Fibroblast of skin of right biceps (primary cell): ENCODE measurements at places on chromosomes 6 and 20.

GRCh38 chr6:153231048-153231646 is 100.1 kb upstream of the RGS17 start:
- peak; percentile 40 for DNase-seq

GRCh38 chr6:40988634-40989033 is 50.4 kb downstream of the UNC5CL start:
- no peak for DNase-seq

DNA sequence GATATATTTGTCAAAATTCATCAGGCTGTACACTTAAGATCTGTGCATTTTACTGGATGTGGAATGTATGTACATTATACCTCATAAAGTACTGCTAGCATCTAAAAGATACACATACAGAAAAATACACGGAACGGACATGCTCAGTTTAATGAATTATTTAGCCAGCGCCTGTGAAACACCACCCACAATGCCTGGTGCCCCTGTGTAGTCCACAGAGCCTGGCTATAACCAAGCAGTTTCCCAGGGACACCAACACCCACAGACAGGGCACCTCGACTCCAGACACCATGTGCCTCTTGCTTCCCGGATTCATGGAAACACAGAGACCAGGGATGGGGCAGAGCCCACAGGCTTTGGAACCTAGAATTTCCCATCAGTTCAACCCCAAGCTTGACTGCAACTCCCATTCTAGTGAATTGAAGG is 17.4 kb upstream of the ARMC12 start:
- DNase-seq, result no peak

DNA sequence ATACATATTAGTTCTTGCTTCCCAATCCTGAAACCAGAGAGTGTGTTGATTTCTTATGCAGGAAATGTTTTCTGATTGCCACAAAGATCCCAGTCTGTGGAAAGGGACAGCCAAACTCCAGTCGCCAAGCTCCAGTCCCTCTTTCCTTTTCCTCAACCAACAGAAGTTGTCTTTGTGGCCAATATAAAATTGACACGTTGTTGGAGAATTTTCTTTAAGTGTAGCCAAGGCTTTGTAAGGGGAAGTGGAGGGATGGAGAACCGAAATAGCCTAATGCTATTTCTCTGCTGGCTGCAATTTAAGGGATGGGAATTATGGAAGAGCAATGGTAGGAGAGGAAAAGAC is 5.4 kb downstream of the ADGRB3 start:
- no peak for DNase-seq

DNA sequence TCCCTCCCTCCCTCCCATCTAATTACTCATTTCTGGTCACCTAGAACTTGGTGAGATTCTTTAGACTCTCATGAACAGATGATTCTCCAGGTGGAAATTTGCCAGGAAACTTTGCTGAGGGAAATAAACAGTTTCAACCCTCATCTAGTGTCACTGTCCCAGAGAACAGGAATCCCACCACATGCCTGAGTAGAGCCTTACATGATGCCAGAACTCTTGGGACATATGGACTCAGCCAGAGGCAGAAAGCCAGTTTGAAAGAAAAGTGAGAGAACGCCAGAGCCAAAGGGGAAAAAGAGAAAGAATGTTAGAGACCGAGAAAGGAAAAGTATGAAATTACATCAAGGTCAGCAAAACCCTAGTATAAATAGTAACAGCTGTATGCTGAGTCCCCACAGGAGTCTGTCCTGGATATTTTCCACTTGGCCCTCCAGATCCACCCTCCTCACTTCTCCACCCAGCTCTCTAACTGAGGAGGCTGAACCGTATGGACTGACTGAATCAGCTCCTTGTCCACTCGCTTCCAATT is 127.5 kb upstream of the COL21A1 start:
- peak; percentile 66 for DNase-seq

DNA sequence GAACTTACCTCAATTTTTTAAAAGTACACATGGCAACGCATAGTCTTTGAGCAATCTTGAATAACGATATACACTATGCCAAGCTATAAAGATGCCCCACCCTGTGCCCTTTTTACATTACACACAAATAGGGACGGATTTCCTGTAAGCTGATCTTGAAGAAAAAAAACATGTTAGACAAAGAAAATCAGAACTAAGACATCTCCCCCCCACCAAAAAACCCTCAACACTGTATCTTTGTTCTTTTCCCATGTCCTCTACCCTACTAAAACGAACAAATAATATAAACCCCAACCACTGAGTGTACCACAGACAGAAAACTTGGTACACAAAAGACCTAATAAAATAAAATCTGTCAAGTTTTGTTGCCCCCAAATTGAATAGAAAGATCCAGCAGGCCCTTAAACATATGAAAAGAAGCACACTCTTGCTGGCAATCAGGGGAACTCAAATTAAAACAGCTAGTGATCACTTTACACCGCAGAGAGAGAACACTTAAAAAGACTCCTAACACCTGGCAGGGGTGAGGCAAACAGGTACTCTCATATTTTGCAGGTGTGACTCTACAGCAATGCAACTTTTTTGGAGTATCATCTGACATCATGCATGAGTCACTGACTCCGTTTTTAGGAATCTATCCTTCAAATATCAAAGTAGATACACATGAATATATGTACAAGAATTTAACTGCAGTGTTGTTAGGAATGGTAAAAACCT is 29.6 kb downstream of the BACH2 start:
- DNase-seq, result no peak

- no peak for DNase-seq
These were observed 60.4 kb upstream of the MPC1 start for GRCh38 chr6:166443166-166443565.

DNA sequence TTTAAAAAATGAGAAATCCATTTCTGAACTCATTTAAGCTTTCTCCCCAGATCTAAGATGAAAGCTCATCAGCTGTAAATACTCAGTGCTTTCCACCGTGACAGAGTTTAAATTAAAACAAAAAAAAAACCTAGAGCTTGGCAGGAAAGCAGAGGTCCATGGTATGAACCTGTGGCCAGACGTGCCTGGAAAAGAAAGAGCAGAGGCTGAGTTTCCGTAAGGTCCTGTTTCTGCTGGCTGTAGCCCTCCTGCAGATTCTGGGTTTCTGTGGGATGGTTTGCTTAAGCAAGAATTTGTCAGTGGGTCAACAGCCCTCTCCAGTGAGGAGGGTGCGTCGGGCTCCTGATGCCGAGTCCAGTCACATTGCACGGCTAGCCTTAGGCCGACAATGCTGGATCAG is 383.2 kb downstream of the SAMD5 start:
- DNase-seq, result no peak

GRCh38 chr6:25239498-25239897 is 39.7 kb upstream of the CARMIL1 start:
- no peak for DNase-seq

- DNase-seq, result no peak
These were observed 420 bp upstream of the BTN2A1 start for GRCh38 chr6:26457264-26457805.

GRCh38 chr20:6908673-6909072 is 141.2 kb downstream of the BMP2 start:
- no peak for DNase-seq

DNA sequence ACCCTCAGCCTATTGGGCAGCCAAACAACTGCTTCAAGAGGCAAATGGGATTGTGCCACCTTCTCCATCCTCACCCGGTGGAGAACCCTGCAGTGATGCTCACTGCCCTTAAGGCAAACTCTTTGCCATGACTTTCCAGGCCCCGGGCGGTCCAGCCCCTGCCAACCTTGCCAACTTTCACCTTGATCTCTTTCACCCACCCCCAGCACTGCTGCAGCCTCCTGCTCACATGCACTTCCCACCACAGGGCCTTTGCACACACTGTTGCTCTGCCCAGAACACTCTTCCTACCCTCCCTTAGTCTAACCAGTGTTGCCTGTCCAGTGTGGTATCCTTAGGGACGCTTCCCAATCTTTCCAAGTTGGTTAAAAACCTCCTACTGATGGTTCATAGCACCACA is 221.1 kb downstream of the EYA2 start:
- no peak for DNase-seq

- DNase-seq, result peak; percentile 56
These were observed 5.3 kb upstream of the ADGRF5 start for GRCh38 chr6:46927066-46927465.

- no peak for DNase-seq
These were observed 38.9 kb upstream of the CLIC5 start for GRCh38 chr6:46054516-46054915.

DNA sequence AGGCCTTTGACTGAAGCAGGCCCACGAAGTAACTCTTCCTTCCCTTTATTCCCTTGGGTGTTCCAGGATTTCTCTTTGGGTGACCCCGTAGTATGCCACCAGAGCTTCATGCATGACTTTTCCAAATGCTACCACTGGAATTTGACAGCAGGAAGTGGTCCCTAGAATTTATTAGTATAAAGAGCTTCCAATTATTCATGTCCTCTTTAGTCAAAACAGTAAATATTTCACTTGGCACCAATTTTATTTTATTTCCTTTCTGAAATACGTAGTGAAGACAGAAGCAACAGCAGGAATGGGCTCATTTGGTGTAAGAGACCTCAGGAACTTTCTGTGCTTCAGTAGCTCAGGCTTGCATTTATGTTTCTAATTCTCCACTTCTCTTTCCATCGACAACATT is 151.3 kb downstream of the LCA5 start:
- DNase-seq, result no peak

DNA sequence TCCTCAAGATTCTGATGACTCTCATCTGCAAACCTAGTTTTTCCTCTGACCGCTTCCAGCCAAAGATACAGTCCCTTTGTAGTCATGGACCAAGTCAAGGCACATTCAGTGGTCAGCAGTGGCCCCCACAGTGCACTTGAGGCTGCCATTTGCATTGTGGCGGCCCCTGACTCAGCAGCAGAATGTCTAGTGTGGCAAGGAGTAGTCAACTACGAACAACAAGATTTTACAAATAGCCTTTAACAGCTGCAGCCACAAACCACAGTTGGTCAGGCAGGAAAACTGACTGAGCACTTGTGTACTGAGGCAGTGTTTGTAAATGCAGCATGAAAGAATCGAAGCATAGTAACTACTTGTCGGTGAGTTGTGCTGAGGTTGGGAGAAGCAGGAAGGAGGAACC is 49.6 kb downstream of the SLC2A12 start:
- no peak for DNase-seq
